ENCODE measurements at places on chromosomes 2 and 18. TPM values are rescaled to one million over a fixed set of nuclear protein-coding genes. Genes with fewer than 3 reads are reported as not detected.

Gene L3MBTL4
- 0.53 TPM for total RNA-seq

GRCh38 chr2:12318427-12319057 is 398.2 kb upstream of the TRIB2 start:
- no peak for DNase-seq

- DNase-seq, result no peak
Observed at GRCh38 chr2:160878618-160879017, 281.6 kb upstream of the TANK start.

Gene PRSS56
- not detected for total RNA-seq

Gene ARID5A
- total RNA-seq, result 20.5 TPM

DNA sequence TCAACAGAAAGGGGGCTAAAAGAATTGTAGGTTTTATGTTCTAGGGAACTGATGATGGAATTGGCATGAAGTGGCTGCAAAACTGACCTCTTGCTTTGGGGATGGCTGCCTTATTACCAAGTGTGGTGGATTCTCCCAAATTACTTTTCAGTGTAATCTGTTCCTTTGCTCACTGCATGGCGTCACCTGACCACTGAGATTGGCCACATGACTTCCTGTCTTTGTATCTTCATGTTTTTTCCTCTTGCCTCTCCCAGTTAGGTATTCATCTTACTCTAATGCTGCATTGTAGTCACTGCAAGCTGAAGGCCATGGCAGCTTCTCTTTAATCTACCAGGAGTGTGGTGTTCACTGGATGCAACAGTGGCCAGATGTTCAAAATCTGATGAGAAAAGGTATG is 257.7 kb upstream of the TNP1 start:
- no peak for DNase-seq

Gene PMAIP1
- 45.2 TPM for total RNA-seq

GRCh38 chr2:109176928-109177327 is 47.9 kb downstream of the SH3RF3 start:
- DNase-seq, result no peak

Gene ELOA2
- not detected for total RNA-seq

Gene RALB
- 132 TPM for total RNA-seq

GRCh38 chr2:201357221-201357620 is at the start of gene FLACC1:
Gene FLACC1, minus strand, starts transcription at chr2:201357345. Its CDS starts 5,941 bp downstream, at chr2:201351404.
- no peak for DNase-seq

- no peak for DNase-seq
Observed at GRCh38 chr2:236711440-236711839, 141.8 kb downstream of the ACKR3 start.

Gene TMEM17
- total RNA-seq, result 2.5 TPM

DNA sequence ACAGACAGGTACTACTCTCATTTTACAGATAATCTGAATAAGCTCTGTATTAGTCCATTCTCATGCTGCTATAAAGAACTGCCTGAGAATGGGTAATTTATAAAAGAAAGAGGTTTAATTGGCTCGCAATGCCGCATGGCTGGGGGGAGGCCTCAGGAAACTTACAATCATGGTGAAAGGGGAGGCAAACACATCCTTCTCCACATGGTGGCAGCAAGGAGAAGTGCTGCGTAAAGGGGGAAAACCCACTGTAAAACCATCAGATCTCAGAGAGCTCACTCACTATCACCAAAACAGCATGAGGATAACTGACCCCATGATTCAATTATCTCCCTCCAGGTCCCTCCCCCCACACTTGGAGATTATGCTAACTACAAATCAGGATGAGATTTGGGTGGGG is 254.4 kb downstream of the KCNE4 start:
- DNase-seq, result no peak

- no peak for DNase-seq
Observed at GRCh38 chr2:63975437-63976124, 43.6 kb downstream of the VPS54 start.

GRCh38 chr2:33215299-33215698 is 261.1 kb upstream of the RASGRP3 start:
- no peak for DNase-seq

DNA sequence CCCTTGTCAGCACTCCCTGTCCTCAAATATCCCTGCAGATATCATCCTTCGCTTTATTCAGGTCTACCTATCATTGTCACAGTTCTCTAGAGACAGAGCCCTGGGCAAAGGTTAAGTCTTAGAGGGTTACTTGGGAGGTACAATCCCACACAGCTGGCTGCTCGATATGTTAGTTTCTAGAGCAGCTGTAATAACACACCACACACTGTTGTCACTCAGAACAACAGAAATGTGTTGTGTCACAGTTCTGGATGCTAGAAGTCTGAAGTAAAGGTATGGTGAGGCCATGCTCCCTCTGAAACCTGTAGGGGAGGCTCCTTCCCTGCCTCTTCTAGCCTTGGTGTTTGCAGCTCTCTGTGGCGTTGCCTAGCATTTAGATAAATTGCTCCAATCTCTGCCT is 9.9 kb upstream of the RAPGEF4 start:
- DNase-seq, result no peak

DNA sequence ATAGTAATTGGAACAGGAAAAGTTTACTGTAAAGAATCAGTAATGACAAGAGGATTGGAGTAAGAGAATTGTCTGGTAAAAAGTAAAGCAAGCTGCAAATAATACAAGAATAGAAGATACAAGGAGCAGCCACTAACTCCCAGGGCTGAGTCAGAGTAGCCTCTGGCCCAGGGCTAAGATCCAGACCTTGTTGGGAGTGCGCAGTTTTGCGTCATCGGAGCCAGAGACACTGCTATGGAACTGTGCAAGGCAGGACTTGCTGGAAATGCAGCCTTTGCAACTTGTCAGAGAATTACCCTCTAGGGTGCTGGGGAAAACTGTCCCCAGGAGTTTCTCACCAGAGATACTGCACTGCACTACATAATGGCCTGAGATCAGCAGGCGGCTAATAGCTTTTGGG is 135.2 kb downstream of the NYAP2 start:
- DNase-seq, result no peak

- DNase-seq, result no peak
Observed at GRCh38 chr2:109208071-109208950, 79.3 kb downstream of the SH3RF3 start.

- DNase-seq, result no peak
Observed at GRCh38 chr2:238387332-238387731, 39.4 kb upstream of the ASB1 start.

DNA sequence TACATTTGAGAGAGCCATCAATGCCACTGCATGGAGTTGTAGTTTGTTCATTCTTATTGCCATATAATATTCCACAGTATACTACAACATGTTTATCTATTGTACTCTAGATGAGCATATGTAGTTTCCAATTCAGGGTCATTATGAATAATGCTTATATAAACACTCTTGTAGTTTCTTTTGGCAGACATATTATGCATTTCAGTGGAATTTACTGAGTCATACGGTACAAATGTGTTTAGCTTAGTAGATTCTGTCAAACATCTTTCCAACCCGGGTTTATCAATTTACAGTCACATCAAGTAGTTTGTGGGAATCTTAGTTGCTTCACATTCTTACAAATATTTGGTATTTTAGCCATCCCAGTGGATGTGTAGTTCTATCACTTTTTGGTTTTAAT is 161.1 kb downstream of the KCNH7 start:
- DNase-seq, result no peak

DNA sequence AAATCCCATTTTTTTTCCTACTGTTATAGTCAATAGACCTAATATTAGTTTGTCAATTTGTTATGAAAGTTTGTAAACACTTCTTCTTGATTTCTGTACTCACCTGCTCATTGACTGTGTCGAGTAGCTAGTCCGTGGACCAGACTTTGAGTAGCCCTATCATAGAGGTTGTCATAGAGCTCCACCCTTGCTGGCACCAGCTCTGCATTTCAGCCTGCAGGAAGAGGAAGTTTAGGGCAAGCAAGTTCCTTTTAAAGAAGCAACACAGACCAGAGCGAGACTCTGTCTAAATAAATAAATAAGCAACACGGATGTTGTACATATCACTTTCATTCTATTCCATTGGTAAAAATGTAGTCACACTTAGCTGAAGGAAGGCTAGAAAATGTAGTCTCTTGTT is 74.0 kb downstream of the MCFD2 start:
- no peak for DNase-seq

Gene FSHR
- not detected for total RNA-seq

Gene DGUOK
- 54.9 TPM for total RNA-seq

GRCh38 chr2:212465456-212465855 is 73.1 kb downstream of the ERBB4 start:
- no peak for DNase-seq

DNA sequence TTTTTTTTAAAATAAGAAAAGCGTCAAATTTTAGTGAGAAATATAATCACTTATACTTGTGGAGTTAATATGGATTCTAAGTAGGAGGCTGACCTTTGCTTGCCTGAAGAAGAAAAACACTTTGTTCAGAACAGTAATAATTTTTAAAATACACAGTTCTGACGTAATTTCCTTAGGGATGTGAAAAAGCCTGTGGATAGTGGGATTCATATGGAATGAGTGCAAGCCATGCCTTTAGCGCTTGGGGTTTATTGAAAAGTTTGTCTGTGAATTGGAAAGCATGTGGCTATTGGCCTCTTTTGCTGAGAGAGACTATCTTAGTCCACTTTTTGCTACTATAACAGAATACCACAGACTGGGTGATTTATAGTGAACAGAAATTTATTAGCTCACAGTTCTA is 151.3 kb downstream of the CCDC85A start:
- no peak for DNase-seq

GRCh38 chr2:10185046-10185445 is 62.5 kb downstream of the RRM2 start:
- no peak for DNase-seq

DNA sequence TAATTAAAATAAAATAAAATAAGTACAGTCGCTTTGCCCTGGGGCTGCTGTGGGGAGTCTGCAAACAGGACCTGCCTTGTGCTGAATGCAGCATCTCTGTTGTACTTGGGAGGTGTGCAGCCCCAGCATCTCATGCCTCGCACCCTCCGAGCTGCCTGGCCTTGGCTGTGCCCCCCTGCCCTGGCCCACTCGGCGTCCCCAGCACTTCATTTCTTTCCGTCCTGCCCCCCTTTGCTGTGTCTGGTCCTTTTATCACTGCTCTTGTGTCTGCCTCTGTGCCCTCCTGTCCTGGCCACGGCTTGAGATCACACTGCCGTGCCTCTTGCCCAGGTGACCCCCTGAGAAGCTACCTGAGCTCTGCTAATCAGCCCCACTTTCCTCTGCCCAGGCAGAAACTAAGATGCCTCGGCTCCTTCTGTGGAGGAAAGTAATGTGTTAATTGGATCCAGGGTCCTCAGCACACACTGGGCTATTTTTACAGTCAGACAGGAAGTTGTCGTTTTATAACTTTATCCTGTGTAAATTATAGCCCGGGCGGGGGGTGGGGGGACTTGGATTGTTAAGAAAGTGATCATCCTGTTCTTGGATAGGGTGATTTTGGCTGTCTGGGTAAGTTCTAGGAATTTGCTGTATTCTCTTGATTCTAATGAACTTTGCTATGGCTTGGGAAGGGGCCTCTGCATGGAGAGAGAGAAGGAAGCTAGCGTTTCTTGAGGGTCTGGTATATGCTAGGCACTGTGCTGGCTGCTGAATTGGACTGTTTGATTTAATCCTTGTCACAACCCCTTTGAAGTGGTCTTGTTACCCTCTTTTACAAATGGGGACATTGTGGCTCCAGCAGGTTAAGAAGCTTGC is 69.4 kb downstream of the AGAP1 start:
- DNase-seq, result no peak

Gene SPATA3
- total RNA-seq, result not detected

DNA sequence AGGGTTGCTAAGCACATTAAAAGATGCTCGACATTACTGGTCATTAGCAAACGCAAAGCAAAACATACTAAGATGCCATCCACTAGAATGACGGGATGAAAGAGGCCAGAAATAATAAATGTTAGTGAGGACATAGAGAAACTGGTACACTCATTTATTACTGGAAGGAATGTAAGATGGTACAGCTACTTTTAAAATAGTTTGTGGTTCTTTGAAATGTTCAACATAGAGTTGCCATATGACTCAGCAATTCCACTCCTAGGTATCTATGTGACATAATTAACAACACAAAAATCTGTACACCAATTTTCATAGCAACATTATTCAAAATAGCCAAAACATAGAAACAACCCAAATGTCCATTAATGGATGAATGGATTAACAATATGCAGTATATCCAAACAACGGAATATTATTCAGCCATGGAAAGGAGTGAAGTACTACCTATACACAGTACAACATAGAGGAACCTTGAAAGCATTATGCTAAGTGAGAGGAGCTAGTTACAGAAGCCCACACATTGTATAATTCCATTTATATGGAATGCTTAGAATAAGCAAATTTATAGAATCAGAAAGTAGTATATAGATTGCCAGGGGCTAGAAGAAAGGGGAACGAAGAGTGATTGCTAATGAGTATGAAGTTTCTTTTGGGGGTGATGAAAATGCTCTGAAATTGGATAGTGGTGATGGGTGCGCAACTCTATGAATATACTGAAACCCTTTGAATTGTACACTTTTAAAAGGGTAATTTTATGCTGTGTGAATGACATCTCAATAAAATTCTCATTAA is 61.9 kb upstream of the IL1R1 start:
- no peak for DNase-seq

Gene CDH2
- 104 TPM for total RNA-seq

- DNase-seq, result no peak
Observed at GRCh38 chr2:42424033-42424432, 63.0 kb upstream of the COX7A2L start.

- DNase-seq, result no peak
Observed at GRCh38 chr2:81355436-81355835, 1050.9 kb upstream of the LRRTM1 start.

Gene RBM44
- 0.18 TPM for total RNA-seq

GRCh38 chr2:166831930-166832329 is 56.4 kb upstream of the XIRP2 start:
- no peak for DNase-seq

DNA sequence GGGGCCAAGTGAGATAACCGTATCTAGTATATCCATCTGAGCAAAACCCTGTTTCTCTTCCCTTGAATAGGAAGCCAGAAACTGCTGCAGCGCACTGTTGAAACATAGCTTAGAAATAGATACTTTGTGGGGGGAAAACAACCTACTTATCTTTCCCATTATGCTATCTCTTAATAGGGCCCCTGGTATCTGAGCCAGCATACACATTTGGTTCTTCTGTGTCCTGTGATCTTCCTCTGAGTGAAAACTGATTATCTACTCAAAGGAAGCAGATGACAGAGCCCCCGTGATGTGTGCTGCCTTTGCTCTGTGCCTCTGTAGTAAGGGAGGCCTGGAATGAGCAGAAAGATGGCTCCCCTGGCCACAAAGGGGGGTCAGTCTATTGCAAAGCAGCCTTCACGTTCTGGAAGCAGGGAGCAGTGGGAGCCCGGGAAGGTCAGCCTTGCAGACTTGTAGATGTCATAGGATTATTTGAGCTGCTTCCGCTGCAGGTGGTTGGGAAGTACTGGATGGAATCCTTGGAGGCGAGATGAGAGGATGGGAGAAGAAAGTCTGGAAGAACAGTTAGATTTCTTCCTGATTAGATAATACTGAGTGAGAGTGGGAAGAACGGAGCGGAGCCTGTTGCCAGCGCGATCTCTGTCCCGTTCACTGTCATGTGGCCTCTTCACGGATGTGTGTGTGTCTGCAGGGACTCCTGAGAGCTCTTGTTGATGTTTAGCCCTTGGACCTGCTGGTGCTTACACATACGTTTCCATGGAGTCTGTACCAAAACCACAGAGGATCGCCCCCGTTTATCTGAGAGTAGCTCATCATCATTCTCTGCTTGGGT is 150.1 kb downstream of the AGAP1 start:
- no peak for DNase-seq

Gene BUB1
- total RNA-seq, result 11.5 TPM

Gene FTCDNL1
- not detected for total RNA-seq
